ENCODE measurements at places on chromosomes 4 and X.

- DNase-seq = no peak
Measured at GRCh38 chr4:114272226-114272625, 292.8 kb upstream of the ARSJ start.

DNA sequence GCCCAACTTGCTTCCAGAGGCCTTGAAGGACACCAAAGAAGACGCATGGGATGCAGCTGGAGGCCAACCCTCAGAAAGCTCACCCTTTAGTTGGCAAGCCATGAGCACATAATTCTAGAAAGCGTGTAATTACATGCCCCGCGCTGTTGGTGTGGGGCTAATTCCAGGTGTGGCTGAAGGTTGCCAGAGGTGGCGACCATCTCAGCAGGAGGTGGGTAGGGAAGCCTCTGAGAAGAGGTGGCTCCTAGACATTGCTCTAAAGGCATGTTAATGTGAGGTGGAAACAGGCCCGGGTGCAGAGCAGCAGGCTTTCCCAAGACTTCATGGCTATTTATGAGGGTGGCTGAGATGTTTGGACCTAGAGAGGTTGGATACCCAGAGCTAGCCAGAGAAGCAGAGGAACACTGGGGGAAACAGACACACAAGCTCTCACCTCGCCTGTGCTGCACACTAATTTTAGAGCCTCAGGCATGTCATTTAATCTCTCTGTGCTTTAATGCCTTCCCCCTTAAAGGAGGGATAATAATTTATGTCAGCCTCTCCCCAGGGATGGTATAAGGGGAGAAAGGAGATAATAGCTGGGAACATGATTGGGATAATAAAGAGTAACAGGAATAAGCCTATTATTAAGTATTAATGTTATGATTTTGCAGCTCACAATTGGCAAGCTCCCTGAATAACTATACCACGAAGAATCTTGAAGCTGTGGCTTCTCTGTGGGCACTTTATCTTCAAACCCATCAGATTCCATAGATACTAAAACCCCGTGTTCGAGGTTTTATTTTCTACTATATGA, 60.0 kb upstream of the HELT start:
- DNase-seq = no peak

GRCh38 chr4:124469981-124470380, 242.6 kb downstream of the ANKRD50 start:
- DNase-seq = no peak

DNA sequence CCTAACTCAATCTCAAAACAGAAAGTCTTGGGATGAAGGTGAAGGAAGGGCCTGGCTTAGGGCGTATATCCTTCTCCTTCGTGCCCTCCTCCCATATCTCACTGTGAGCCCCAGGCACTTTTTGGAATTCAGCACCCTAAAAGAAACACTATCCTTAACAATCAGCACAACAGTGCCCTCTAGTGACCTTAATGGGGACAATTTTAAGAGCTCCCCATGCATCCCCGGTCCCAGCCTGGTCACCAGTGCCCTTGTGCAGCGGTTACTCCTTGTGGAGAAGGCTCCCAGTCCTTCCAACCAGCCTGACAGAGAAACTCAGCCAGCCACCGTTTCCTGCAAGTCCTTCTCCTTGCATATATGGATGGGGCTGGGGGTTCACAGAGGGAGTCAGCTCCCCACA, 4.2 kb downstream of the PAK3 start:
- no peak for DNase-seq

DNA sequence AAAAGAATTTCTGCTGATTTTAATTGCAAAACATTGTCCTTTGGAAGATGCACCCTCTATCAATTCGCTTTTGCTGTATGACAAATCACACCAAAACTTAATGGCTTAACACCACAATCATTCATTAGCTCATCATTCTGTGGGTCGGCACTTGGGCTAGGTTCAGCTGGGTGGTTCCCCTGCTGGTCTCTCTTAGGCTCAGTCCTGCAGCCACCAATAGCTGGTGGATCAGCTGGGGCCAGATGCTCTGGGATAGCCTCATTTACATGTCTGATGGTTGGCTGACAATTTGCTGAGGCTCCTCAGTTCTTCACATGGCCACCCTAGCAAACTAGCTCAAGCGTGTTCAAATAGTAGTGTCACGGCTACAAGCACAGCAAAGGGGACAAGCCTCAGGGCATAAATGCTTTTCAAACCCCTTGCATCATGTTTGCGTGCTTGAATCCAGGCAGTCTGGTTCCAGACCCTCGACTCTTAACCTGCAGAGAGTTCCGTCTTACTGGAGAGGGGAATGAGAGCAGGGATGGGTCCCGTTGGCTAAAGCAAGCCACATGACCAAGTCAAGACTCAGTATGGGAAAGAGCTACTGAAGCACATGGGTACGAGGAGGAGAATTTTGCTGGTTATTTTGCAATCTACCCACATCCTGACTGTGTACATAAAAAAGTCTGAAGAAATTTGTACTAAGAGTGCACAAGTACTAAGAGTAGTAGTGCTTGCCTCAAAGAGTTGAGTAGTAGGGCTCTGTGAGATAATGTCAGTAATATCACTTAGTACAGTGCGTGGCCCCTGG, 7.5 kb upstream of the ACSL1 start:
- DNase-seq = no peak

Measured in stimulated activated effector memory CD8-positive, alpha-beta T cell treated with anti-CD3 and anti-CD28 coated beads, Interleukin-12 subunit alpha, Interleukin-12 subunit beta, amount 100 ng/mL, for 72 hours (primary cell).